ENCODE measurements at places on chromosomes 4 and X.

DNA sequence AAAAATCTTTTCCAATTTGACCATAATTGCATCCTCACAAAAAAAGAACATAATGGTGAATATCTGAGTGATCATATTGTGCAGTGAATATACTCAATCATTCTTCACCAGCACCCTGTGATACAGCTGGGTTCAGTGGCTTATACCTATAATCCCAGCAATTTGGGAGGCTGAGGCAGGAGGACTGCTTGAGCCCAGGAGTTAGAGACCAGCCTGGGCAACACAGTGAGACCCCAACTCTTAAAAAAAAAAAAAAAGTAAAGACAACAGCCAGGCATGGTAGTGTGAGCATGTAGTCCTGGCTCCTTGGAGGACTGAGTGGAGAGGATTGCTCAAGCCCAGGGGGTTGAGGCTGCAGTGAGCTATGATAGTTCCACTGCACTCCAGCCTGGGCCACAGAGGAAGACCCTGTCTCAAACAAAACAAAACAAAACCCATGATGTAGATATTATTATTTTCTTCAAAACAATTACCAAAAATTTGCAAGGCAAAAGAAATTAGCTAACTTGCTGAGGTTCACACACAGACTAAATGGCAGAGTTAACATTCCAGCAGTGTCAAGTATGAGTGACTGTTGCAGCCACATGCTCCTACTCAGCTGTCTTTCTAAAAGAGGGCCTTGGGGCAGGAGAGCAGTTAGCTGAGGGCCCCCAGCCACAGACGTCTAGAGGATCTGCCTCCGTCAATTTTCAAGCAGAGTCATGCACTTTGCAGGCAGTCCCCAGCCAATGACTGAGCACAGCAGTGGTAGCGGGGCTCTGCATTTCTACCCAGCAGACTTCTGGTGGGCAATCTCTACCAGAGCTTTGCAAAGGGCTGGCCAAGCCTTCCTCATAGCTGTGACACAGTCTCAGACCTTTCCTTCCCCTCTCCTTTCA lies 33.4 kb downstream of the ADGRA3 start:
- ATAC-seq = no peak

GRCh38 chr4:44447563-44448504 lies 775 bp downstream of the KCTD8 start:
- no peak for ATAC-seq

- no peak for ATAC-seq
Measured at GRCh38 chr4:26619784-26620183, 35.9 kb downstream of the TBC1D19 start.

- no peak for ATAC-seq
Measured at GRCh38 chr4:88674979-88675378, 22.6 kb downstream of the NAP1L5 start.

DNA sequence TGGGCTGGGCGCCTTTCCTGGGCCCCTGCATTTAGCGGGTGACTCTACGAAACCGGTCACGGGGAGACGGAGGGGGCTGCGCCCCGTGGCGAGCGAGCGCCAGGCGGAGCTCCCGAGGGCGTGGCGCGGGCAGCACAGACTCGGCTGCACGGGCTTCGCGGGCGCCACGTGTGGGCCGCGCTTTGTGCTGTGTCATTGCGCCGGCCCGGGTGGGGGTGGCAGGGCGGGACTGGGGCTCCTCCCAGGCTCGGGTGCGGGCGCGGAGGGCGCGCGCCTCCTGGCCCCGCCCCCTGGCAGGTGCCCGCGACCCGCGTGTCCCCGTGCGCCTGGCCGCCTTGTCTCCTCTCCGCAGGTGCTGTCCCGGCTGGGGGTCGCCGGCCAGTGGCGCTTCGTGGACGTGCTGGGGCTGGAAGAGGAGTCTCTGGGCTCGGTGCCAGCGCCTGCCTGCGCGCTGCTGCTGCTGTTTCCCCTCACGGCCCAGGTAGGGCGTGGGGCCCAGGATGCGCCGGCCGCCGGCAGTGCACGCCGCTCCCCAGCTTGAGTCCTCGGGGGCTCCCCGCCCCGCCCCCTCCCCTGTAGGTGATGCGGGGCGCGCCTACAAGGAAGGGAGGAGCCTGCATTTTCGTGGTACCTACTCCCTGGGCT lies 651 bp downstream of the UCHL1 start:
- ATAC-seq = peak; percentile 53

GRCh38 chr4:168528131-168528949 lies 31.5 kb downstream of the PALLD start:
- ATAC-seq = no peak

GRCh38 chr4:140818433-140818832 lies 62.2 kb upstream of the TBC1D9 start:
- no peak for ATAC-seq

DNA sequence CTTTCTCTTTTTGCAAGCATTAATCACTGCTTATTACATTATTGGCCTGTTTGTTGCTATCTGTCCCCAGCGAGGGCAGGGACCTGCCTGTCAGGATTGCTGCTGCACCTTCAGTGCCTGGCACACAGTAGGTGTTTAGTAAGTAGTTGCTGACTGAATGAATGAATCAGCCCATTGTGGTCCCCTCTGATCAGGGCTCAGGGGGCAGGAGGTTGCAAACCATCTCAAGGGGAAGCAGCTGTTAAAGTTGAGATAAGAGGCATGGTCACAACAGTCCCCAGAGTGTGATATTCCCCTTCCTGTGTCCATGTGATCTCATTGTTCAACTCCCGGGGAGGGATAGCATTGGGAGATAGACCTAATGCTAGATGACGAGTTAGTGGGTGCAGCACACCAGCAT lies 85.4 kb downstream of the WFS1 start:
- no peak for ATAC-seq

GRCh38 chr4:67687636-67688035 lies 13.3 kb downstream of the UBA6 start:
- ATAC-seq = no peak

GRCh38 chrX:70166601-70167590 lies 10.4 kb upstream of the DGAT2L6 start:
- no peak for ATAC-seq
